Cardiac septum (tissue), 1 donor: ENCODE measurements at places on chromosomes 16 and 17.

GRCh38 chr17:31295489-31295871 lies 1.6 kb downstream of the OMG start:
- DNase-seq, result no peak

DNA sequence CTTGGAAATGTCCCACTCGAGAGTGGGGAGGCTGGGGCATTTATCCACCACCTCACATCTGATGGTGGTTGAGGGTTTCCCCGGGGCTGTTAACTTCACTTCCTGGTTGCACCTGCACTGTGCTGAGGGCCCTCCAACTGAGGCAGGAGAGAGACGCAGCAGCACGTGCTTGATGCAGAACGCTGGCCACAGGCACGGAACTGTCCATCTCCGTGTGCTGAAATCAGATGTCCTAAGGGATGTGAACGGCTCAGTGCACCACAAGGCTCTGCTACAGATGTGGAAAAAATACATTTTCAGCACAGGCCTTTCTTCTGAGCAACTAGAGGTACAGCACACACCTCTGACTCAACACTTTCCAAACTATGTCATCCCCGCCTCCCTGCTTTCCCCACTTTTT lies 114.8 kb upstream of the C16orf82 start:
- DNase-seq, result peak; percentile 27

DNA sequence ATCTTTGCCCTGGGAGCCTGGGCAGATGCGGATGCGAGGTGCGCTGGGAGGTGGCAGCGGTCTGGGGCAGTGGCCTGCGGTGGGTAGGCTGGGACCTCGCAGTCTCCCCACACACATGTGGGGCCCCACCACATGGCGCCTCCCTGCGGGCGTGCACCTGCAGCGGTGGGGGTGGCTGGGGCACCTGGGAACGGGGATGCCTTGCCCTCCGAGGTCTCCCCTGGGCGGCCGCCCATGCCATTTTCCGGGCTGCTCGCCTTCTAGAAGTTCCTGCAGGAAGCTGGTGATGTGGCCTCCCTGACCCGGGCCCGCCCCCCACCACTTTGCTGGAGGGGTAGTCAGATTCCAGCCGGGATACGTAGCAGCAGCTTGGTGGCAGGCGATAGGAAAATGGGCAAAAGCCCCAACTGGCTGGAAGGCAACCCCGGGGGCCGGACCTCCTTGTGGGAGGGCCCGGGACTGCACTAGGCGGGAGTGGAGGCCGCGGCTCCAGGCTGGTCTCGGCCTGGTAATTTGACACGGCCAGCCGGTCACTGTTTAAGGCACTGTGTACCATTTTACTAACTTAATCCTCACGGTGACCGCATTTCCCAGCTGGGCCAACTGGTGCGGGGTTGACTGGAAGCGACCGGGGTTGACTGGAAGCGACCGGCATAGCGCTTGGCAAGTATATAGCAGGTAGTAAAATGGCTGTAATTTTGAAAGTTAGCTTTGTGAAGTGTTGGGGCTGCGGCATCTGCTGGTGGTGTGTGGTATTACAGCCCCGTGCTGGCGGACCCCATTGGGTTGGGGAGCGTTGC lies 38.5 kb downstream of the IGF2BP1 start:
- DNase-seq, result no peak

GRCh38 chr17:78497115-78497540 lies 80.1 kb downstream of the DNAH17 start:
- peak; percentile 88 for DNase-seq

DNA sequence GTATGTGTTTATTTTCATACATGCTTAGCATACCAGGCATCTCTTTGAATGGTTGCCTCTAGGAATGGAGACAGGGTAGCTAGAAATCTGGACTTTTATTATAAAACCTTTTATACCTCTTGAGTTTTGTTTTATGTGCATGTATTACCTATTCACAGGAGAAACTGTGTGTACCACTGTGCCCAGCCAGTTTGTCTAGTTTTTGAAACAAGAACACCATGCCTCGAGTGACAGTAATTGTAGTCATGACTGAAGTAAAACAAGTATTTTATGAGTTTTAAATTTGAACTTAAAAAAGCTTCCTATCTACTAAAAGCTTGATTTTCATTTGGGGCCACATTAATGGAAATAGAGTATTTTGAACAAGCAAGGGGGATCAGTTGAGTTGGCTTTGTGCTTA lies 57.4 kb downstream of the SNTB2 start:
- no peak for DNase-seq

DNA sequence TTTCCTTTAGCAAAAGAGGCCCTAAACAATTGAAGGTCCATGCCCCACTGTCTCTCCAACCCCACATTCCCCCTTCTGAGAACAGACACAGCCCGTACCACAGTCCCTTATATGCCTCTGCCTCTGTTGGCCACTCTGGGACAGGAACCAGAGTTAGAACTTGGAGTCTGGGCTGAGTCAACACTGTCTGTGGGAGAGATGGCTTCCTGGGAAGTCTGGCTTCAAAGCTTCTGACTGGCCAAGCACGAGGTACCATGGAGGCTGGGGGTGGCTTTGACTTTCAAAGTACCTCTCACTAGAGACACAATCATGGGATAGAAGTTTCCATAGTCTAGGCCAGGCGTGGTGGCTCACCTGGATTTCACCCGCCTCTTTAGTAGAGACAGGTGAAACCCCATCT lies 14.9 kb upstream of the SPOP start:
- DNase-seq, result no peak

- no peak for DNase-seq
Measured at GRCh38 chr16:12229759-12230594, 253.4 kb downstream of the SNX29 start.
